Mesendoderm (in vitro differentiated cells): ENCODE measurements at places on chromosomes 1 and 21.

- DNase-seq, result no peak
These were observed 355.7 kb downstream of the LTN1 start for GRCh38 chr21:28636752-28637691.

DNA sequence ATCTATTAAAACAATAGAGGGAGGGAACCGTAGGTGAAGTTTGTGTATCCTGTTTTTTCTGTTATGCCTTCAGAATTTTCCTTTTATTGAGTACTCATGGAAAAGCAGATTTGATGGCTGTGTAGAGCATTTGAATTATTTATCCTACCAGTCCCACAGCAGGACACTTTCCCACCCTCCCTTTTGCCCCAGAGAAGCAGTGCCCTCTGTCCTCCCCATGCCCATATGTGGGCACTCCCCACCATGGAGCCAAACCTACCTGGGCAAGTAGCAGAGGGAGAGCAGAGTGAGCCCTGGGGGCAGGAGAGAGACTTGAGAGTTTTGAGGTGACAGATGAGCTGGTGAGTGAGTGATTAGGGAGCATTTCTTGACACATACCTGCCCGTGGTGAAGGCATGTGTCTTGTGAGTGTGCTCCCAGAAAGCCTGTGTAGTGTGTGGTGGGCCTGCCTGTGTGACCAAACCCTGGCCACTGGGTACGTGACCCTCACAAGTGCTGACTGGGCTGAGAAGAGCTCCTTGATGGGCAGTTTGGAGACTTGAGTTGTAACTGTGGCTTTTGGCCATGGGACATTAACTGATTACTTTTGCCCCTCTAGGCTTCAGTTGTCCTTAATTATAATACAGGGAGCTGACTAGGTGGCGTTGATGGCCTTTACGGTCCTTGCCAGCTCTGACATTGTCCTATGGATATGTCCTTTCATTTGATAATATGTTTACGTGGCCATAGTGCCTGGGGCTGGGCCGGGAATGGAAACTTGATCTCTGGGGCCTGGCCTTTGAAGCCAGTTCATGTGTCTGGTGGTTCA lies 3.6 kb downstream of the PSEN2 start:
- no peak for DNase-seq

GRCh38 chr1:36320767-36321118 lies 2.7 kb downstream of the EVA1B start:
- no peak for DNase-seq

GRCh38 chr21:25179116-25179515 lies 428.2 kb downstream of the MRPL39 start:
- no peak for DNase-seq

DNA sequence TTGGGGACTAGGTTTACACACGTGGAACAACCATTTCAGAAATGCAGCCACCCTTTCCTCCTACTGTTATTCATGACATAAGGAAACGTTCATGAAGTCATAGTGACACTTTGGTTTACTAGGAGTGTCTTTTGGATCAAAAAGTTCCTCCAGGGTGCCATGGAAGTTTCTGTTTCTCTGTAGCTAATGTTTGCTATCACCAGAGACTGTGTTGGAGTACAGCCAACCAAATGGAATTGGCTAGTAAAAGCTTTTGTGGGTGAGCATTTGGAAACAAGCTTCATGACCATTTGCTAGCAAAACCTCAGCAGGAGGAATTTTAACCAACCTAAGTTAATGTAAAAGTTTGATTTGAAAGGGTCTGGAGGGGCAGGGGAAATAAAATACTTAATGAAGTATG lies 43.9 kb upstream of the ADGRL2 start:
- DNase-seq, result no peak

- no peak for DNase-seq
These were observed 149.3 kb upstream of the C8B start for GRCh38 chr1:57115030-57115614.

DNA sequence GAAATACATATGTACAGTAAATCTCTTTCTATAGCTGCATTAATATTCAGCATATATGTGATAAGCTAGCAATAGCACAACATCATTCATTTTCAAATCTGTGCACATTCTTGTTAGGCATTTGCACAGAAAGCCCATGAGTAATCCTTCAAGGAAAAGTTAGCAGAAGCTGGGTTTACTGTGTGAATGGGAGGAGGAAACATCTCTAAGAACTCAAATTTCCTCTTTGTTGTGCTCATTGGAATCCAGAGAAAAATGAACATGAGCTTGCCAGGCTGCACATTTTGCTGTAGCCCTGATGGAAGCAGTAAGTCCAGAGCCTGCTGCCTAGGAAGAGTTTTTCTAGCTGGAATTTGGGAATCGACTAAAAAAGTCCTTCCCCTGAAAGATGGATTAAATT lies 214.2 kb upstream of the FOXD3 start:
- no peak for DNase-seq

GRCh38 chr1:62978741-62979140 lies 194.8 kb downstream of the ATG4C start:
- DNase-seq, result no peak

GRCh38 chr1:223621312-223621734 lies 44.2 kb downstream of the CAPN8 start:
- no peak for DNase-seq

DNA sequence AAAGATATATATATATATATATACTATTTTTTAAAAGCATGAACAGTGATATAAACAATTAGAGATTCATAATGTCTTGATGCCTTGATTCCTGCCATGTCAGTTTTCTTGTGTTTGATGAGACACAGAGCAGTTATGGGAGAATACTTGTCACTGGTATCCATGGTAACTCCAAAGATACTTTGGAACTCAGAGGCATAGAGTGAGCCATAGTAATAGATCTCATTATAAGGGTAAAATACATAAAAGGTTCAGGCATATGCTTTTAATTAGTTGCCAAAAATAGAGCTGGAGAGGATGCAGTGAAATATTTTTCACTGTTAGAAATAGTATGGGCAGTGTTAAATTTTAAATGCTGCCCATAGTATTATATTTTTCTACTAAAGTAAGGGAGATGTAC lies 134.1 kb downstream of the SYT14 start:
- no peak for DNase-seq

DNA sequence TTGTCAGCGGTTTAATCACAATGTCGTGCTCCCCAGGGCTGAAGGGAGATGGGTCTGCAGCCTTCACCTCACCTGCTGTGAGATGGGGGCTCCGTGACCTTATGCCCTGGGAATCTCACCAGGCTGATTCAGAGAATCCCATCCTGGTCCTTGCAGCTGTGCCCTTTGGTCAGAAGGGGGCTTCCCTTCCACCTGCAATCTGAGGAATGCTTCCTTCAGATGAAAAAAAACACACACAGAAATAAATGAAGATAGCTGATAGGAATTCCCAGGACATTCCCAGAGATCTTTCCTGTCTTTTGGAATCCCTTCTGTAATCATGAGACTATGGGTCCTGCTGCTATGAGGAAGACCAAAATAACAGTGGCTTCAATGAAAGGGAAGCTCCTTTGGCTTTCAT lies 127.0 kb upstream of the VAMP3 start:
- DNase-seq, result peak; percentile 85

GRCh38 chr21:16418226-16418625 lies 688.4 kb downstream of the USP25 start:
- DNase-seq, result no peak

GRCh38 chr1:156931974-156932710 lies 11.7 kb downstream of the LRRC71 start:
- no peak for DNase-seq

DNA sequence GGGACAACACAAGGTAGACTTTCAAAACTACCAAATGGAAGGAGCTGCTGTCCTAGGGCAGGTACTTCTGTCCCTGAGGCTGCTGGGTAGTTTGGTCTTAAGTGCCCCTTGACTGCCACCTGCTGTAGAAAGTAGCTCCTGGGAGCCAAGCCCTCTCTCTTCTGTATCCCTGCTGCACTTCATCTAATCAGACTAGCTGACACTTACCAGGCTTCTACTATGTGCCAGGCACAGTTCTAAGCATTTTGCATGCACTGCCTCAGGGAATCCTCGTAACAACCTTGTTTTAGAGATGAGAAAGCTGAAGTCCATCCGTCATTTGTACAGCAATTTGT lies 15.9 kb upstream of the SRSF4 start:
- DNase-seq, result peak; percentile 92

DNA sequence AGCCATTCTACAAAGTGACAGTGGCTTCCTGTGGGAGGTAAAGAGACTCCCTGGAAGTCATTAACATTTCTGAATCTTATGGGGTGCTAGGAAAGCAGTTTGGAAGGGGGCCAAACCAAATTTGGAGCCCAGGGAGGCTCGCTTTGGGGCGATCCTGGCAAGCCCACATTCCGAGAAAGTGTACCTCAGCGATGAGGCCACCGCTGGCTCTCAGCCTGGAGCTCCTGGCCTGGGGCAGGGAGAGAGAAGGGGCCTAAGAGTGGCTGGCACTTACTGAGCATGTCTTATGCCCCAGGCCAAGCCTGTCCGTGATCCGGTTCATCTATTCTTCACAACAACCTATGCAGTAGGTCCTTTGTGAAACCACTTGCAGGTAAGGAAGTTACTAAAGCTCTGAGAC lies 98.8 kb downstream of the CCDC185 start:
- no peak for DNase-seq

GRCh38 chr1:32869923-32870614 lies 643 bp downstream of the FNDC5 start:
- DNase-seq, result no peak

DNA sequence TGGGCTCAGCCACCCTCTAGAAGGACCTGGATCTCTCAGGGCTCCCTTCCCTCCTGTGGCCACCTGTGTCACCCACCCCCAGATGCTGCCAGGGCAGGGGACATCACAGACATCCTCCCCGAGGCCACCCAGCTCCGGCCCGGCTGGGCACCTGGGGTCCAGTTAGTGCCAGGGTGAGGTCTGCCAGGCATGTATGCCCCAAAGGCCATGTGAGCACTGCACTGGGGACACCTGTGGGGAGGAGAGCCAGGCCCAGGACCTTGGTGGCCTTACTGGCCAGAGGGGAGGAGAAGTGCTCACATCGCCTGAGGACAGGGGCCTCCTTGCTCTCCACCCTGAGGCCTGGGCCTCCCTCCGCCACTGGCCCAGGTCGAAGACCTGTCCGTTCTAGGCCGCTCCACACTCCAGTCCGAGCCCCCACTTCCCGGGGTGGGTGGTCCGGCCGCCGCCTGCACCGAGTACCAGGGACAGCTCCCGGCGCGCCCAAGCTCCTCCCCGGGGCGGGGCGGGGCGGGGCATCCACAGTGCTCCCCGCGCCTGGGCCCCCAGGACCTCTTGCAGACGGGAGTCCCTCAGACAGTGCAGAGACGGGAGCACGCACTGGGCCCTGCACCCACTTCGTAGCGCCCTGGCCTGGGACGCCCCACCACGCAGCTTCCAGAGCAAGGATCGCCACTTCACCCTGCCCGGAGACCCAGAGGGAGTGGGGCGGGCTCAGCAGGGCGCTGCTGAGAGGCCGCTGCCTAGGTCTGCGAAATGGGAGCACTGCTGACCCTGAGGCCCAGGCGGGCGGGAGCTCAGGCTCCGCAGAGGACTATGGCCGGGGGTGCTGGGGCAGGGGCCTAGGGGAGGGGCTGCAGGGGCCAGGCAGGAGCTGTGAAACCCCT lies 34.3 kb upstream of the CCDC27 start:
- peak; percentile 53 for DNase-seq

DNA sequence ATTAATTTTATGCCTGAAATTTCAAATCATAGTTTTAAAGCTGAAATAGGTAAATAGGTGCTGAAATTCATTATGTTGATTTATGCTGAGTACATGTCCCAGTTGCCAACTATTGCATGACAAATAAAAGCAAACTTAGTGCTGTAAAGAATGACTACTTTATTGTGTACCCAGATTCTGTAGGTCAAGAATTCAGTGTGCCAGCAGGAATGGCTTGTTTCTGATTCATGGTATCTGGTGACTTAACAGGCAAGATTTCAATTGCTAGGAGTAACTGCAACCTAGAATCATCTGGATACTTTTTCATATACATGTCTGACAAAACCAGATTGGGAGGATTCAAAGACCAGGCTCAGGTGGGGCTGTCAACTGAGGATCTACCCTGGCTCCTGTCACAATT lies 678.4 kb upstream of the ADAMTS5 start:
- DNase-seq, result no peak

DNA sequence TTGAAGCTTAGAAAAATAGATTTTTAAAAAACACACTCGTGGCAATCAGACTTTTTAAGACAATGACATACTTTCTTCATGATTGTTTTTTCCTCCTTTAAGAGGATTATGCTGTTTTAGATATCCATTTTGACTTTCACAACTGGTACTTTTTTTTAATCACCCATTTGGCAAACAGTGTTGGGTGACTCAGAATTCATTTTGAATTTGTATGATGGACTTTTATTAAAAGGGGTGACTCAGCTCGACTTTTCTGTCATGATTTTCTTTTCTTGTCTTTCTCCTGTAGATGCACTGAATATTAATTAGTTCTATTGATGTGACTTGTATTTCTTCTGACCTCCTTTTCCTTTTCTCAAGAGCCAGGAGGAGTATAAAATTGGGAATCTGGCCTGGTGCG lies 44.7 kb downstream of the FMN2 start:
- no peak for DNase-seq

DNA sequence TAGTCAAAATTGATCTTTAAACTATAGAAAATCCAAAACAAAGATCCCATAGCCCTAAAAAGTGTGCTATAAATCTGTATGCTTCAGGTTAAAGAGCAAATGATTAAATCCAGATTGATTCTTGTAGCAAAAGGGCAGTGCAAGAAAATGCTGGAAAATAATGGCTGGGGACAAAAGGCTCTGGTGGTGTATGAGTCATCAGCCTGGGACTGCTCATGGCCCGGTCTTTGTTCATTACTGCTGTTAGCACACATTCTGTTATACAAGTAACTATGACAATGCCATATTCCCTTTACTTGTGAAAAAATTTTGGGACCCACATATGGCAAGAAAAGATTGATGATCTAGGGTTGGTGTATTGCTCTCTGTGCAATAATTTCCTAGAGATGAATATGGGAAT lies 89.1 kb downstream of the RWDD3 start:
- peak; percentile 37 for DNase-seq

- DNase-seq, result no peak
These were observed 7.1 kb downstream of the MPZL1 start for GRCh38 chr1:167728818-167729410.

DNA sequence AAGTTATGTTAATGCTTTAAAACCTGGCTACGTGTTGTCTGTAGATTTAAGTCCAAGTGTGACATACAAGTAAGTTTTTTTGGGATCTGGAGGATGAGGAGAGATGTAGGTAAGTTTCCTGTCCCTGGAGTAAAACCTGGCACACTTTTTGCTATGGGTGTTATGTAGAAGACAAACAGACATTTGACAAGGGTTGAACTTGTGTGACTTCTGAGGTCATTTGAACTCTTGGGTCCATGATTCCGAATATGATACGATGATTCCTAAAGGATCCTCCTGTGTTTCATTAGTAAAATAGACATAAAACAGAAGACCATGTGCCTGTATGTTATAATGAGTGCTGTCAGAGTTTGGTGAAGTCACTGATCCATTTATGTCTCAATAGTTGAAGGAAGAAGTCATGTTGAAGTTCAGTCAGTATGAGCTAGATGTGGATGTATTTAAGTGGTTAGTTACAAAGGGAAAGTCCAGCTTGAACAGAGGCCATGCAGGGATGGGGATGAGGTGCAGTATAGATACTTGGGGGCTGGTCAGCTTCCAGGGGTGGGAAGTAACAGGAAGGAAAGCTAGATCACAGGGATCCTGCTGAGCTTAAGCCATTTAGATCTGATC lies 44.3 kb downstream of the ARID1A start:
- DNase-seq, result no peak
